OCI-LY7 (cell line): ENCODE measurements at places on chromosomes 2 and 18. TPM values are rescaled to one million over a fixed set of nuclear protein-coding genes. Genes with fewer than 3 reads are reported as not detected.

- DNase-seq = no peak
Observed at GRCh38 chr2:26757873-26758789, 6.0 kb upstream of the SLC35F6 start.

GRCh38 chr2:207760453-207760852 lies 9.3 kb downstream of the FZD5 start:
- DNase-seq = no peak

- DNase-seq = peak; percentile 55
Observed at GRCh38 chr2:99488539-99489062, 1.2 kb downstream of the REV1 start.

- no peak for DNase-seq
Observed at GRCh38 chr18:6650747-6651146, 78.8 kb upstream of the ARHGAP28 start.

- peak; percentile 54 for DNase-seq
Observed at GRCh38 chr18:31680831-31681568, 3.4 kb downstream of the B4GALT6 start.

DNA sequence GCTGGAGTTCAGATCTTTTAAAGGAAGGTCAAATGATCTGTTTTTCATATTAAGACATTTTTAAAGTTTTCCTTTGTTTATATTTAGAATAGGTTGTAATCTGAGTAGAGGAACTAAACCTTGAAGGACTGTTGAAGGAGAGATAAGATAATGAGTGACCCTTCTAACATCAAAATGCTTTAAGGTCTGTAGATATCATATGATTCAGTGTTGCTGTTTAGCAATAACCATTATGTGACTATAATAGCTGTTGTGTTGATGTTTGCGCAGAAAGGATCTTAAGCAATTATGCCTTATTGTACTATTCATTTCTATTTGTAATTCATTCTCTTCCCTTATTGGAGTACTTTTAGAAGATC lies 60.0 kb downstream of the SLC16A14 start:
- no peak for DNase-seq

DNA sequence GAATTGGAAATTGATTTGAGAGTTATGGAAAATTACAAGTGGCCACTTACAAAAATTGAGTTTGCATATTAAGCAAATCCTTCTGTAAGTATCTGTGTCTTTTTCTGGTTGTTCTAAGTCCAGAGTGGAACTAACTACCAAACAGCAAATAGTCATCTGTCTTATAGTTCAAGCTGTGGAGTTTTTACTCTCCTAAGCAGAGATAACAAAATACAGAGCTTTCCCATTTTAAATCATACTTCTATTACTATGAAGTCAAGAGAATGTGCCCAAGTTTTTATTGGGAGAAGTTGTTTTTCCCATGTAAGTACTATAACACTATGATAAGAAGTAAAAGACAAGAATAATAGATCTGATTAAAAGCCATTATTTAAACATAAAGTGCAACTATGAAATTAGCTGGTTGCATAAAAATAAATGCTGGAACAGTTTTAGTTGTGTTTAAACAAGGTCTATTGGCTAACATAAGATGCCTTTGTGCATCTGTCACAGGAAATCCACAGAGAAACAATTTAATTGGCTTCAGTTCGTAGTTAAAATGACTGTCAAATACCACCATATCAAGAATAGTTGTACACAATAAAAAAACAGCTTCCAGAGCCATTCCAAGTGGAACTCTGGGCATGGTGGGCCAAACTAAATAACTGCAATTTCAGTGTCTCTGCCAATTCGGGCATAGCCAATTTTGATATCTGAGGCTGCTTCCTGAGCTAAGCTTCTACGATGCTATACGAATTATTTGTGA lies 1467.4 kb upstream of the NXPH2 start:
- no peak for DNase-seq

GRCh38 chr2:165113414-165113813 lies 90.4 kb downstream of the SCN3A start:
- DNase-seq = no peak

DNA sequence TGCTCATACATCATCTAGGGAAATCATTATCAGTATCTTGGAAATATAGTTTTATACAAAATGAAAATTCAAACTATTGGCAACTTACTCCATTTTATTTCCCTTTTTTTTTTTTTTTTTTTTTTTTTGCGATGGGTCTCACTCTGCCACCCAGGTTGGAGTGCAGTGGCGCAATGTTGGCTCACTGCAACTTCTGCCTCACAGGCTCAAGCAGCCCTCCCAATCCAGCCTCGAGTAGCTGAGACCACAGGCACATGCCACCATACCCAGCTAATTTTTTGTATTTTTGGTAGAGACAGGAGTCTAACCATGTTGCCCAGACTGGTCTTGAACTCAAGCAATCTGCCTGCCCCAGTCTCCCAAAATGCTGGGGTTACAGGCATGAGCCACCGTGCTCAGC lies 29.0 kb downstream of the OLA1 start:
- DNase-seq = no peak

GRCh38 chr2:96156926-96157648 lies 11.8 kb upstream of the DUSP2 start:
- peak; percentile 81 for DNase-seq

DNA sequence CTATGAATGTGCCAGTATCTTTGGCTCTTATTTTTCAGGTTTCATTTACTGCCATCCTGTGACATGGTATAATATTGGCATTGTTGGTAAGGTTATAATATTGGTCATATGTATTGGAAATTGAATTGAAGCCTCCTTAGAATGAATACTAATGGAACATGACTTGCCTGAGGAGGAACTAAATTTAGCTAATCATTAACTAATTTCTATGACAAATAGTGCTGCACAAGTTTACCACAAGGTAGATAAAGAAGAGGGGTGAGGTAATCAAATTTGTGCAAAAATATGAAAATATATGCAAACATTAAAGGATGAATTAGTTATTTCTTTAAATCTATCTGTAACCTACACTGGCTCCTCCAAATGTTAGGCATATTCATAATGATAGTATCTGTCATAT lies 43.2 kb upstream of the ORC2 start:
- DNase-seq = no peak

DNA sequence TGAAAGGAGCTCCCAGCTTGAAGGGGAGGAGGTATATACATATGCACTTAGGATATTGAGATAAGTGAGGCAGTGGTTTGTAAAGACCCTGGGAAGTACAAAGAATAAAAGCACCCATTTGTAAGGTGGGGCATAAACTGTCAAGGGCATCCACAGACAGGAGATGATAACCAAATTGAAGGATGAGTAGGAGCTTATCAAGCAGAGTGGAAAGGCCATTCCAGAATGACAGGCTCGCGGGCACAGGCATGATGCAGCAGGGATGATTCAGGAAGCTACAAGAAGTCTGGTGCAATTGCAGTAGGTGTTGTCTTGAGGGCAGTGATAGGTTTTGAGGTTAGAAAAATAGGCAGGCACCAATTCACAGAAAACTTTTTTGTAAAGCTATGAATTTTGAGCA lies 504.8 kb downstream of the PIK3C3 start:
- no peak for DNase-seq

Gene MTCL1
- total RNA-seq = 159 and 170 TPM in 2 replicates

Gene RFTN2
- not detected in 2 replicates for total RNA-seq

Gene DLX2
- not detected in 2 replicates for total RNA-seq

Gene TNFAIP6
- total RNA-seq = not detected in 2 replicates

Gene FIGN
- not detected in 2 replicates for total RNA-seq

Gene SKA1
- total RNA-seq = 29.2 and 31.1 TPM in 2 replicates

Gene SGO2
- 55.3 and 62.5 TPM in 2 replicates for total RNA-seq
